Dermis microvascular lymphatic vessel endothelial cell (primary cell): ENCODE measurements at places on chromosomes 13 and 19.

GRCh38 chr13:98172590-98173422 lies 4.3 kb downstream of the RNF113B start:
- DNase-seq, result no peak

GRCh38 chr13:105353654-105354053 lies 1181.8 kb downstream of the EFNB2 start:
- DNase-seq, result no peak

- no peak for DNase-seq
Observed at GRCh38 chr13:44011036-44011435, 131.3 kb downstream of the LACC1 start.

- DNase-seq, result no peak
Observed at GRCh38 chr13:36530050-36530789, 97.9 kb downstream of the CCNA1 start.

- DNase-seq, result no peak
Observed at GRCh38 chr19:15737722-15738121, at the start of gene OR10H3. OR10H3 (plus strand) TSS chr19:15737985; CDS start chr19:15741393, 3,408 bp downstream.

GRCh38 chr13:62193919-62194318 lies 778.3 kb upstream of the PCDH20 start:
- no peak for DNase-seq

DNA sequence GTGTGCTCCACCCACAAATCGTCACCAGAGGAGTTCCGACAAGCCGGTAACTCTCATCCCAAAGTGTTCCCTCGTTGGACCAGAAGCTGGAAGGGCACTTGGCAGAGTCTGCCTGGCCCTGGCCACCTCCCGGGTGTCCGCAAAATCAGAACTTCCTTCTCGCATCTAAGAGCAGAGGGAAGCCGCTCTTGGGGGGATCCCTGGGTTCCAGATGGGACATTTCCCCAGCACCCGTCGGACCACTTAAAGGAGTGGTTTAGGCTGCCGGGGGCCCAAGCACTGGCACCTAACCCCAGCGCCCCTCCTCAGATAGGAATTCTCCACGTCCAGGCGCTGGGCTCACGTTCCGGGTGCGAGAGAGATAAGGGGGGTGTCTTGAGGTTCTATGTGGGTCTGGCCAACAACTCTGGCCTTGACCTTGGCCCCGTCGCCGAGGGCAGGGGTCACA lies 857 bp upstream of the MAP2K7 start:
- DNase-seq, result no peak

- peak; percentile 83 for DNase-seq
Observed at GRCh38 chr19:48965806-48966540, 864 bp downstream of the FTL start.
